ENCODE measurements at places on chromosomes 2 and 18. TPM values are rescaled to one million over a fixed set of nuclear protein-coding genes. Genes with fewer than 3 reads are reported as not detected.

STPG4 gene
- not detected for total RNA-seq

ALPG gene
- 0.71 TPM for total RNA-seq

IL36RN gene
- 0.12 TPM for total RNA-seq

ATP5F1A gene
- 333 TPM for total RNA-seq

TNFAIP6 gene
- 0.60 TPM for total RNA-seq

SERPINB3 gene
- 0.06 TPM for total RNA-seq

CPLX4 gene
- total RNA-seq = not detected

COL6A3 gene
- 0.29 TPM for total RNA-seq

CCDC102B gene
- total RNA-seq = 0.20 TPM

SLC16A14 gene
- 1.3 TPM for total RNA-seq

LINC00305 gene
- not detected for total RNA-seq

HRH4 gene
- not detected for total RNA-seq

HEATR5B gene
- total RNA-seq = 4.8 TPM

RAB27B gene
- total RNA-seq = 11.2 TPM

MCEE gene
- total RNA-seq = 10.8 TPM

CD226 gene
- total RNA-seq = 0.15 TPM

KYNU gene
- 220 TPM for total RNA-seq

SIGLEC15 gene
- total RNA-seq = not detected

UGT1A5 gene
- not detected for total RNA-seq

CCBE1 gene
- total RNA-seq = 13.2 TPM

SGO2 gene
- 11.1 TPM for total RNA-seq

CFAP53 gene
- total RNA-seq = 0.29 TPM

MARCO gene
- total RNA-seq = not detected

BCL11A gene
- 0.01 TPM for total RNA-seq

SPDYA gene
- total RNA-seq = 0.25 TPM

LTBP1 gene
- 34.8 TPM for total RNA-seq

LYG2 gene
- total RNA-seq = not detected

HOXD12 gene
- not detected for total RNA-seq

CGREF1 gene
- total RNA-seq = 8.1 TPM

PLEK gene
- total RNA-seq = not detected

SLC30A3 gene
- total RNA-seq = 3.3 TPM

DYNAP gene
- not detected for total RNA-seq

C2orf78 gene
- total RNA-seq = not detected

GPBAR1 gene
- total RNA-seq = 0.33 TPM

MAL gene
- total RNA-seq = 0.27 TPM

All from A549 treated with dexamethasone at 1 μM for 4 hours (cell line).